Activated CD8-positive, alpha-beta memory T cell treated with anti-CD3 and anti-CD28 coated beads for 1 hour (primary cell): ENCODE measurements at places on chromosomes 11 and 22.

GRCh38 chr11:76275446-76275845 is 69.1 kb upstream of the WNT11 start:
- no peak for DNase-seq

DNA sequence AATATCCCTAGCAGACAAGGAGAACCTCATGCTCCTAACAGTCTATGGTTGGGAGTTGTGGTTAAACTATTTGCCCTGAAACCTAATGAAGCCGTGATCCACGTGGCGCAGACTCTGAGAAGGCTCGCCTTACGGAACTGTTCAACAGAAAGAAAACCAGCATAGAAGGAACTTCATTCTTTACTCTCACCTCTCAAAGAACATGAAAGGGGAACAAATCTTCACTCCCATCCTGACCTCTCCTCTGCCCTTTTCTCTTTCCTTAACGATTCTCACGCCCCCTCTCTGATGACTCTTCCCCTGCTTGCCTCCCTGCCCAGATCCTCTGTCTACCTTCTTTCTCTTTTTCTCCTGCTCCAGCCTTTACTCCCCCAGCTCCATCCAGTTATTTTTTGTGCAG is 54.2 kb downstream of the IRAG1 start:
- DNase-seq, result no peak

GRCh38 chr22:49553518-49554295 is 274.0 kb downstream of the BRD1 start:
- DNase-seq, result no peak

DNA sequence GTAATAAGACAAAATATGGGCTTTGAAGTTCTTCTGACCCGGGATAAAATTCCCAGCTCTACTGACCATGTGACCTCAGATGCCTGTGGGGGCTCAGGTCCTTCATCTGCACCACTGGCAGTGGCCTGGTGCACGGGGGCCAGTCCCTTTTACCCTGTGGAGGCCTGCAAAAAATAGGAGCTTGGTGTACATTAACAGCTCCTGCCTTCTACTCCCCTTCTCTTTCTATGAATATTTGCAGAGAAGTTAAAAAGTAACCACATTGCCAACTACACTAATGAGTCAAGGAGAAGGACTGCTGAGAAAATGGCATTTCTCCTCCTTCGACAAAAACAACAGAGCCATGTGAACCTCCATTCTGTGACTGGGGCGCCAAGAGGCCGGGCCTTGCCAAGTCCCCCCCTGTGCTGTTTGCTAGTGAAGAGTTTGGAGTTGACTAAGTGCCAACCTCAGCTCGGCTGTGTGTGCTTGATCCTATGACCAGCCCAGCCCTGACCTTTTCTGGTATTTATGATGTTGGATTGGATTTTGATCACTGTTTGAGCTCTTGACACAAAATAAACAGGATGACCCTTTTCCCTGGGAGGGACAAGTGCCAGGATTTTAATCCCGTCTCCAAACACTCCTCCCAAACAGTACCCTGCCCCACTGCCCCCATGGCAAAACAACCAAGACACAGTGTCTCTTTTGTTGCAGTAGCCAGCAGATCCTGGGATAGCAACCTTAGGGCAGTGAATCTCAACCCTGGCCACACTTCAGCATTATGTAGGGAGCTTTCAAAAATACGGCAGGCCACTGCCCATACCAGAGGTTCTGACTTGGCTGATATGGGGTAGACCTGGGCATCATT is 380.1 kb downstream of the LARGE1 start:
- no peak for DNase-seq

- no peak for DNase-seq
Observed at GRCh38 chr11:57668434-57668782, 494 bp downstream of the ZDHHC5 start.

GRCh38 chr11:92556431-92556830 is 331.8 kb downstream of the FAT3 start:
- DNase-seq, result no peak

- DNase-seq, result peak; percentile 46
Observed at GRCh38 chr11:2196970-2197770, 25.6 kb upstream of the TH start.
